ENCODE measurements at places on chromosomes 11 and 22.

- DNase-seq: no peak
Measured at GRCh38 chr22:36731916-36732315, 28.4 kb upstream of the CACNG2 start.

DNA sequence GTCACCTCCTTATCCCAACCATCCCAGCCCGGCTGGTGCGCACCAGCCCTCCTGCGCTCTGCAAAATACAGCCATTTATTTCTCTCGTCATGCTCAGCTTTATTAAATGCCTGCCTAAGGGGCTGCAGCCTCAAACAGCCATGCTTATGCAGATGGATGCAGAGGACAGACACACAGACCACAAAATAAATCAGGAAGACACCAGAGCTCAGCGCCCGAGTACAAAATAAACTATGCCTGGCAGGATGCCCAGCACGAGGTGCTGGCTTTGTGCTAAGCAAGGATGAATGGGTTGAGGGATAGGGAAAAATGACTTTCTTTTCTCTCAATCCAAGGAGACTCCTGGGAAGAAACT, 70.5 kb downstream of the RPUSD4 start:
- no peak for DNase-seq

- no peak for DNase-seq
Measured at GRCh38 chr22:39462443-39463221, 5.8 kb downstream of the MGAT3 start.

DNA sequence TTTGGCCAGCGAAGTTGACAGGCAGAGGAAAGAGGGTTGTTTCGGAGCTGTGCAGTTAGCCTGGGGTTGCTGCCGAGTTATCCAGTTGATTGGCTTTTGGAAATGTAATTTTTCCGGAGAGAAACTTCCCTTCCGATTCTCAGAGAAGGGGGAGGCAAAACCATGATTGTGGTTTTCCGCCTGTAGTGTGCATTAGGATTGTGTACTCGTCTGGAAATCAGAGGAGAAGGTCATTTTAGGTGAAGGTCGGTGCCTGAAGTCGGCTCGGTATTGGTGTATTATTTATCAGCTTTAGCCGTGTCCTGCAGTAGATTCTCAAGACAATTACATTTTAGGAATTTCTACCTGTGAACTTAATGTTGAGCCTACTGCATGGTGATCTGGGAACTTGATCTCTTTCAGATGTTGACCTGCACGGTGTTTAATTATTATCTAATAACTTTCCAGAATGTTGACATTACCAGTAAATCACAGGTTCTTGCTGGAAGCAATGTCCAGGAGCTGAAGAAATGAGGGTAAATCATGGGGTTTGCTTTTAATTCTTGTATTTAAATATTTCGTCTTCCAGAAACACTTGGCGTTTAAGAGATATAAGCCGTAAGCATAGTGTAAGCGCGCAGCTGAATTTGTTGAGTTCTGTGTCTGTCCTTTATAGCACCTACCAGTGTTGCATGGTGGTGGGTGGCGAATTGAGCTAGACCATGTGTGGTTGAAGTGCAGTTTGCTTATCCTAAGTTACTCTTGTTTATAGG, 1.3 kb downstream of the ARHGEF12 start:
- no peak for DNase-seq

DNA sequence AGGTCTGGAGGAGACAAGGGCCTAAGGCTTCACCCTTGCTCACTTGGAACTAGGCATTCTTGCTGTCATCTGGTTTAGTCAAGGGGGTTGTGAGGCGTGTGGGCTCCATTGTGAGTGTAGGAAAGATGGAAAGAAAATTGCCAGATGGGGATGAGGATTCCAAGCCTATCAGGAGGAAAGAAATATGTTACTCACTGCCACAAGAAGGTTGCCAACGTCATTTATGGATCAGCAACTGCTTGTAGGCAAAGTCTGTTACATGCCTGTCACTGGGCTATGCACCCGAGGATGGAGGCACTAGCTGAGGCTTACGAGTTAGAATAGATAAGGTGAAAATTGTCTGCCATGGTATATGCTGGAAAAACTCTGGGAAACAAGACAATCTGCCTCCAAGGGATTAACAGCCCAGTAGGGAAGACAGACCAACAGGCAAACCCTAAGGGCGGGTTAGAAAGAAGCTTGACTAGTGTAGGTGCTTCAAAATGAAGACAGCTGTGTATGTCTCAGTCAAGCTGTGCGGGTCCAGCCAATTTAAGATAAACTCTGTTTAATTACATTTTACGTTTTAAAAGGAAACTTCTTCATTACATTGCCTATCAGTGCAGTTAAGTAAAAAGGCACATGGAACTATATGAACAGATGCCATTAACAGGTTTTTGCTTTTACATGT, 47.4 kb downstream of the SNX19 start:
- DNase-seq: no peak

- DNase-seq: no peak
Measured at GRCh38 chr11:126594921-126595367, 239.5 kb downstream of the ST3GAL4 start.
